Brain pericyte (primary cell): ENCODE measurements at places on chromosomes 12 and 14.

- DNase-seq: no peak
Observed at GRCh38 chr14:66680216-66680615, 172.3 kb downstream of the GPHN start.

- no peak for DNase-seq
Observed at GRCh38 chr12:1281683-1282366, 290.8 kb downstream of the ERC1 start.

DNA sequence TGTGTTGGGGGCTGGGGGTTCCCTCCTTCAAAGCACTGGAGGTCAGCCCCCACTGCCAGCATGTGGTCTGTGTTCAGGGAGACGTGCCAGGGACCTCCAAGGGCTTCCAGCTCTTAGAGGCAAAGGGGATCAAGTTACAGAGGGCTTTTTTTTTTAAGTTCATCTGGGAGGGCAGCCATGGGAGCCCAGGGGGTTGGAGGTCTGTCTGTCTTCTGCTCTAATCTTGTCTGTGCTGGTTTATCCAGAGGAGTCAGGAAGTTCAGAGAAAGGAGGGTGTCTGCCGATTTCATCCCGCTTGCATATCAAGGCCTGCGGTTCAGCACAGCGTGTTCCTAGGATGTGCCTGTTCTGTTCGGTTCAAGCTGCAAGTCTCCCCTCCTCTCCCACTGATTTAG is 72.2 kb downstream of the TMEM132C start:
- no peak for DNase-seq

- no peak for DNase-seq
Observed at GRCh38 chr14:100589760-100590469, 2.7 kb upstream of the BEGAIN start.

GRCh38 chr12:23133471-23133870 is 508.5 kb downstream of the ETNK1 start:
- DNase-seq: no peak

- no peak for DNase-seq
Observed at GRCh38 chr12:106873983-106874382, 81.7 kb upstream of the TMEM263 start.

DNA sequence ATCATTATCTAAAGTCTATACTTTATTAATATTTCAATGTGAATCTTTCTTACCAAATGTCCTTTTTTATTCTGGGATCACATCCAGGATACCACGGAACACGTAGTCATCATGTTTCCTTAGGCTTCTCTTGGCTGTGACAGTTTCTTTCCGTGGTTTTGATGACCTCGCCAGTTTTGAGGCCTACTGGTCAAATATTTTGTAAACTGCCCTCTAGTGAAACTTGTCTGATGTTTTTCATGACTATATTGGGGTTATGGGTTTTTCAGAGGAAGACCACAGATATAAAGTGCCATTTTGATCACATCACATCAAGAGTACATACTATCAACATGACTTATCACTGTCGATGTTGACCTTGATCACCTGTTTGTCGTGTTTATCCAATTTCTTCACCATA is 14.1 kb upstream of the SERPINA6 start:
- no peak for DNase-seq

GRCh38 chr14:87059060-87059839 is 933.7 kb downstream of the GALC start:
- no peak for DNase-seq

- DNase-seq: no peak
Observed at GRCh38 chr14:104657101-104657524, 32.3 kb upstream of the INF2 start.
